Thoracic aorta (tissue), 2 donors: ENCODE measurements at places on chromosomes 16 and 17. TPM values are rescaled to one million over a fixed set of nuclear protein-coding genes. Genes with fewer than 3 reads are reported as not detected.
A peak's percentile ranks its signal among the peaks of the same experiment; 100 is the strongest.

GRCh38 chr16:29862383-29862883 lies 593 bp downstream of the CDIPT start:
- DNase-seq, result no peak

- no peak for DNase-seq
Observed at GRCh38 chr17:70028978-70029767, 45.9 kb upstream of the KCNJ16 start.

- DNase-seq, result no peak
Observed at GRCh38 chr16:56569971-56570370, 5.1 kb downstream of the MT4 start.

- no peak for DNase-seq
Observed at GRCh38 chr16:16147316-16147999, 75.8 kb downstream of the ABCC6 start.

- DNase-seq, result no peak
Observed at GRCh38 chr16:10566613-10567012, 13.8 kb downstream of the EMP2 start.

DNA sequence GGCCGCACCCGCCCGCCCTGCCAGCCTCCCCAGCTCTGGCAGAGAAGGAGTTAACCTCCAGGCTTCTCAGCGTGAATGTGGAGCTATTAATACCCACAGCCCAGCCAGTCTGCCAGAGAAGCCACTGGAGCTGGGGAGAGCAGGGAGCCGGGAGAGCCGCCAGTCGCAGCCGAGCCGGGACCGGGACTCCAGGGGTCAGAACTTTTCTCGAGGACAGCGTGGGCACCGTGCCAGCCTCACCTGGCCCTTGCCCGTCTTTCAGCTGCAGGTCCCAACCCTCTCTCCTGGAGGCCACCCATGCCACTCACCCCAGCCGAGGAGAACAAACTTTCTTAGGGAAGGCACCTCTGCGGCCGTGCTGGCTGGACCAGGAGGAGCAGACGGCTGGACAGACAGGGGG lies 33.8 kb upstream of the SBK1 start:
- DNase-seq, result no peak

DNA sequence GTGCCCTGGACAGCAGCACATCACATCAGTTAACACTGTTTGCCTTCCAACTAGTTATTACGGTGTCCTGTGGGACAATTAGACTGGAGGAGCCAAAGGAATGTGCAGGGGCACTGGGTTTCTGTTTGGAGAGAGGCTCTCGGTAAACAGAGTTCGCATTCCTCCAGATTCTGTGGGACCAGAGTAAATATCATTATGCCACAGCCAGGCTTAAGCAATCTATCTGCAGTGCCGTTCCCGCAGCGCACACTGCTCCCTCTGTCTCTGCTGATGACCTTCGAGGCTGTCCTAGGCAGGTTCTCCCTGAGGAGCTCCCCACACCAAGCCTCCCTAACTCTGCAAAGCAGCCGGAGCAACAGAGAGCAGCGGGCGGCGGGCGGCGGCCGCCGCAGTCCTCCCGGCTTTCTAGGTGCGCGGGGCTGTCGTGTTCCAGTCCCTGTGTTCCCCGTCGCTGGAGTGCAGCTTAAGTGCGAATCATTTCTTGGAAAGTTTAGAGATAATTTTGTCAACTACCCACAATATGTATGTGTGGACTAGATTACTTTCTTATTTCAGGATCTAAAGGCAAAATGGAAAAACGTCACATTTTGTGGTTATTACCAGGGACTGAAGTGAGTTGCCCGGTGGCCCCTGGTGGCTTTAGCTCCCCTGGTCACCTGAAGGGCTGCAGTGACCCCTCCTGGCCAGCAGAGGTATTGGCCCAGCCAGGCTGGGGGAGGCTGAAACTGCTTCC lies 43.3 kb downstream of the PGS1 start:
- DNase-seq, result peak; percentile 23

DNA sequence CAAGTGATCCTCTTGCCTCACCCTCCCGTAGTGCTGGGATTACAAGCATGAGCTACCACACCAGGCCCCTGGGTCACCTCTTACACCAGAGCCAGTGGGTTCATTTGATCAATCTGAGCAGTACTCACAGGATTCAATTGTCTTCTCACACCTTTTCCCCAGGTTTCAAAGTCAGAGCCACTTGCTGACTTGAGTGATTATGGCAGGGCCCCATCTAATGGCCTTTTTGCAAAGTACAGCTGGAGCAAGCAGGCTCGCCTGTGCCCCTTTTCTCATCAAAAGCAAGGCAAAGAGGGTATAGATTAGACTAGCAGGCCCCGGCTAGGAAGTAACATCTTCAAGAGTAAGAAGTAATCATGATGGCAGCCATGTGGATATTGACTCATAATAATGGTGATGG lies 114.8 kb upstream of the NOL11 start:
- DNase-seq, result no peak

GRCh38 chr16:85288869-85289660 lies 176.8 kb upstream of the CIBAR2 start:
- no peak for DNase-seq

GRCh38 chr16:63737633-63738032 lies 1384.2 kb downstream of the CDH11 start:
- DNase-seq, result no peak

DNA sequence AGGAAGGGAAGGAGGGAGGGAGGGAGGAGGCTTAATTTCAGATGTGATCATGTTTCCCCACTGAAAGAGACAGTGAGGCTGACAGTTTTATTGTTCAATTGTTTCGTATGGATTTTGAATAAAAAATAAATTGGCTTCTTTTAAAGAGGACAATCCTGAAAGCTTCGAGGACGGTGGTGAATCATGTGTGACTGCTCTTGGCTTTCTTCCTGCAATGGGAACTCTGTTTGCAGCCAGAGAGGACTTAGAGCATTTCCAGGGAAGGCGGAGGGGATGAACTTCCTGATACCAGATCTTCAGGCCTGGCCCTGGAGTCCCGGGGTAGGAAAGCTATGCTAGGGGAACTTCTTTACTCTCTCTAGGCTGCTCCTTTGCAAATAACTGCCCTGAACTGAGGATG lies 72.8 kb upstream of the C16orf82 start:
- DNase-seq, result no peak

DNA sequence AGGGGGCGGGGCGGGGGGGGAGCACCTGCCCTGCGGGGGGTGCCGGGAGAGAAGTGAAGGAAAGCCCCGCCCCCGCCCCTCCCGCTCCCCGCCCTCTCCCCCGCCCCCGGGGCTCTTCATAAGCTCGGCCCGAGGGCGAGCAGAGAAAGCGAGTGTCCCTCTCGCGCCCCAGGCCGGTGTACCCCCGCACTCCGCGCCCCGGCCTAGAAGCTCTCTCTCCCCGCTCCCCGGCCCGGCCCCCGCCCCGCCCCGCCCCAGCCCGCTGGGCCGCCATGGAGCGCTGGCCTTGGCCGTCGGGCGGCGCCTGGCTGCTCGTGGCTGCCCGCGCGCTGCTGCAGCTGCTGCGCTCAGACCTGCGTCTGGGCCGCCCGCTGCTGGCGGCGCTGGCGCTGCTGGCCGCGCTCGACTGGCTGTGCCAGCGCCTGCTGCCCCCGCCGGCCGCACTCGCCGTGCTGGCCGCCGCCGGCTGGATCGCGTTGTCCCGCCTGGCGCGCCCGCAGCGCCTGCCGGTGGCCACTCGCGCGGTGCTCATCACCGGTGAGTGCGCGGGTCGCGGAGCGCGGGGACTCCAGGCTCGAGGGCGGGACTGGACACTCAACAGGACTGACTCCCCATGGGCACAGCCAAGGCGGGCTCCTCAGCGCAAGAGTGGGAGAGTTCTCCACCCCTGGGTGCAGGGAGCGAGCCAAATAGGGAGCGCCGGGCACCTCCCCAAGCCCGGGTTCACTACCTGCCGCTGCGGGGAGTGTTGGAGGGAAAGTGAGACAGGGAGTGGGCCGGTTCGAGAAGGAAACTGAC lies at the start of gene HSD11B2:
HSD11B2 (plus strand) TSS at position 145 of the 798 bp plus-strand sequence; CDS start at position 273, 128 bp downstream.
- DNase-seq, result no peak

- peak; percentile 83 for DNase-seq
Observed at GRCh38 chr16:84603140-84603816, 14.6 kb downstream of the COTL1 start.

- no peak for DNase-seq
Observed at GRCh38 chr17:652314-652713, 62.3 kb downstream of the VPS53 start.

- peak; percentile 35 for DNase-seq
Observed at GRCh38 chr17:17849147-17849820, 12.5 kb upstream of the SREBF1 start.

DNA sequence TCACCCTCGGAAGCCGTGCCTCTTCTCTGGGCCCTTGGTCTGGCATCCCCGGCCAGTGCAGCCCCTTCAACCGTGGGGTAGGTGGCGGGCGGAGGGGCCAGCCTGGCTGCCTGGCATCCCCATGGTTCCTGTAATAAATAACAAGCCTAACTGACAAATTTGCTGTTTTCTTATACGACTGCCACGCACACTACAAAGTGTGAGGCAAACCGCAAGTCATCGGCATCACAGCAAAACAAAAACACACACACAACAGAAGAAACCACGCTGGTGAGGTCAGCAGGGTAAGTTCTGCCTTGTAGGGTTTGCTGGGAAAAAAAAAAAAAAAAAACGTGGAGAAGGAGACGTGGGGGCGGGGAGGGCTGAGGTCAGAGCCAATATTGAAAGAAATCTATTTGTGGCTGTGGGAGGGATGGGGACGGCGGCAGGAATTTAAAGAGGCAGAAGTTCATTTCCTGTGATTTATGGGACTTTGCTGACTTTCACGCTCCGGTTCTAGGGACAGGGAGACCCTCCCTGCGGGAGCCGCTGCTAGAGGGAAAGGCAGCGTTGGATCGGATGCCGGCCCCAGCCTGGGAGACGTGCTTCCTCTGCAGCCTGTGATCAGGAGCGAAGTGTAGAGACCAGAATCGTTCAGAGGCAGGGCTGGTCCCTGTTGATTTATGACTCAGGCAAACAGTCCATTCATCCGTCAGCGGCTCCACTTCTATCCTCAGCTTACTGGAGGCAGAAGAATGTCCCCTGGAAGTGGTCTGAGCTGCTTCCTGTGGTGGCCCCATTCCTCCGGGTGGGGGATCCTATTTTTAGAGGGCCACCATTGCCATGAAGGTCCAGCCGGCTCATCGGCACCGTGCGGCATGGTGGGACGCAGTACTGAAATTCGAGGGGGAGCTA lies 162.8 kb downstream of the FOXL1 start:
- DNase-seq, result peak; percentile 65

GRCh38 chr17:70622368-70623260 lies 453.3 kb downstream of the KCNJ2 start:
- no peak for DNase-seq

GRCh38 chr17:40602445-40603443 lies 37.5 kb upstream of the CCR7 start:
- no peak for DNase-seq

- DNase-seq, result no peak
Observed at GRCh38 chr17:43753493-43754129, 5.0 kb downstream of the SOST start.

GRCh38 chr17:43907425-43907981 lies at the start of gene MPP2:
MPP2 (minus strand) TSS chr17:43907536; CDS start chr17:43904460, 3,076 bp downstream.
- no peak for DNase-seq

- DNase-seq, result no peak
Observed at GRCh38 chr17:77807746-77808441, 150.6 kb upstream of the TNRC6C start.

DNA sequence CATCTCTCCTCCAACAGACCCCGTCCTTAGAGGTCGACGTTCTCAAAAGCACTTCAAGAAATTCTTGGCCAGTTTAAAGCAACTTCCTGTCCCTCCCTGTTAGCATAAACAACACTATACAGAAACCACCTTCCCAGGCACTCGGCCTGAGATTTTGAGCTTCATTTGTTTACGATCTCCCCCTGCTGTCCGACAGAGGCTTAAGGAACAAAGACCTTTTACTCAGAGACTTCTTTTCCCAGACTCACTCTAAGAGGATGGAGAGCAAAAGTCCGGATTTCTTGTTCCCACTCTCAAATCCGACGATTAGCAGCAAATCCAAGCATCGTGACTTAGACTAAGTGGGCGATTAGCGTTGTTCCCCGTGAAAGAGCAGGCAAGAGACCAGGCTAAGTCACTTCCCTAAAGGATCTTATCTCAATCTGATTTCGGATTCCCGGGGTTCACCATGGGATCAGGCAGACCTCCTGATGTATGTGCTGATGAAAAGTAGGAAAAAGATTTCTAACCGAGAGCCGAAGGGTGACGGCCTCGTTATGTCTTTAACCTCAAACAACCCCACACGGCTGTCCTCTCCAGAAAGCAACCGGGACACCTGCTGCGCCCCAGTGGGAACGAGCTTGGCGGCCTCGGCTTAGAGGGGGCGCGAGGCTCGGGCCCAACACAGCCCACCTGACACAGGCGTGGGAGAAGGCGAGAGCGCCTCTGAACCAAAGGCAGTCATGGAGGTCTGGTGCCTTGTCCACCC lies 598 bp downstream of the INPP5K start:
- DNase-seq, result no peak

GRCh38 chr16:10895053-10895946 lies 18.3 kb downstream of the CIITA start:
- no peak for DNase-seq

DNA sequence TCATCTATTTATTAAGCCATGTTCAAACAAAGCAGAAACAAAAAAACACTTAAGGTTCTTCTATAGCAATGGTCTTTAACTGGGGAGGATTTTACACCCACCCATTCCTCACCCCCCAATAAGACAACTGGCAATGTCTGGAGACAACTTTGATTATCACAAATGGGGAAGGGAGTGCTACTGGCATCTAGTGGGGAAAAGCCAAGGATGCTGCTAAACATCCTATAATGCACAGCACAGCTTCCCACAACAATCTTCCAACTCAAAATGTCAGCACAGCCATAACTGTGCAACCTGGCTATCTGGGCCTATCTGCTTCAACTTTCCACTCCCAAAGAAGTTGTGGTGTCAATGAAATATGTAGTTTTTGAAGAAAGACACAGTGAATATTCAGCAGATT lies 1044.4 kb downstream of the CDH8 start:
- no peak for DNase-seq

DNA sequence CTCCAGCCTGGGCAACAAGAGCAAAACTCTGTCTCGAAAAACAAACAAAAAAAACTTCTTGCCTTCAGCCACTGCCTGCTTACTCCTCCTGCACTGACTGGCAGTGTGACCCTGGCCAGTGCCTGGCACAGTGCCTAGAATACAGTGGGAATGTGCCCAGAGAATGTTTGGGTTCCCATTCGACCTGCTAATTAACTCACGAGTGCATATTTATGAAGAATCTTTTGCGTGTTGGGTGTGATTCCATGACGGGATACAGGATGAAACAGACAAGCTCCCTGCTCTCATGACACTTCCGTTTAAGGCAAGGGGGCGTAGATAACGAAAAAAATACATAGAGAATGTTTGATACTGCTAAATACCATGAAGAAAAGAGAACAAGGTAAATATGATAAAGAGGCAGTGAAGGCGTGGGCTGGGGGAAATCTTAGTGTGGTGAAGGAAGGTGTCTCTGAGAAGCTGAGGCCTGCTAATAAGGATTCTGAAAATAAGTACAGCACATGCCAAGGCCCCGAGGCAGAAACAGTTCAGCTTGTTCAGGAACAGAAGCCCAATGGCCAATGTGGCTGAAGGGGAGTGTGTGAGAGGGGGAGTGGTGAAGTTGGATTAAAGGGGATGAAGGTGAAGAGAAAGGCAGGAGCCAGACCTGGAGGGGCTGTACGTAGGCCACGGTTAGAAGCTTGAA lies 4.3 kb downstream of the ABI3 start:
- DNase-seq, result no peak

The PRSS21 gene
- 0.54 TPM for total RNA-seq

The GLP2R gene
- not detected for total RNA-seq

The TBC1D26 gene
- not detected for total RNA-seq

The ZNF319 gene
- total RNA-seq, result 13.8 TPM

The LRRC37A gene
- 3.4 TPM for total RNA-seq

The NOG gene
- total RNA-seq, result 0.81 TPM

The SNX20 gene
- total RNA-seq, result 4.6 TPM

The LPO gene
- total RNA-seq, result not detected

The BEAN1 gene
- not detected for total RNA-seq

The SGCA gene
- total RNA-seq, result 158 TPM

The ZSCAN10 gene
- not detected for total RNA-seq

The FOXF1 gene
- not detected for total RNA-seq

The FOXL1 gene
- 52.1 TPM for total RNA-seq
